ENCODE measurements at places on chromosomes 3 and 15. TPM values are rescaled to one million over a fixed set of nuclear protein-coding genes. Genes with fewer than 3 reads are reported as not detected.

Gene TMEM207
- total RNA-seq = not detected

Gene P2RY13
- total RNA-seq = not detected

Gene FOXB1
- 0.27 TPM for total RNA-seq

Gene CD200R1
- total RNA-seq = 22.9 TPM

Gene LINGO1
- not detected for total RNA-seq

Gene GP5
- total RNA-seq = 11.3 TPM

Gene LIPC
- total RNA-seq = 0.46 TPM

Gene LCTL
- not detected for total RNA-seq

Gene TRAK1
- total RNA-seq = 30.4 TPM

Gene GRK7
- total RNA-seq = 0.27 TPM

Gene CHRNB4
- not detected for total RNA-seq

Gene SETMAR
- total RNA-seq = 12.4 TPM

Gene KBTBD13
- total RNA-seq = not detected

Gene PLSCR1
- total RNA-seq = 16.1 TPM

Gene NXPE3
- total RNA-seq = 39.3 TPM

Gene CHST13
- total RNA-seq = 3.8 TPM

Gene CYFIP1
- 29.1 TPM for total RNA-seq

Gene ACTC1
- total RNA-seq = not detected

Gene RAB6B
- not detected for total RNA-seq

Gene ATP13A5
- total RNA-seq = not detected

Gene FBLN2
- not detected for total RNA-seq

Gene RTP4
- total RNA-seq = 6.0 TPM

Gene CADM2
- not detected for total RNA-seq

Gene ACKR2
- total RNA-seq = 1.1 TPM

Gene RARRES1
- not detected for total RNA-seq

Gene RCCD1
- total RNA-seq = 24.2 TPM

Gene GASK1A
- total RNA-seq = not detected

Gene TM4SF18
- not detected for total RNA-seq

Gene ALDH1A2
- not detected for total RNA-seq

Gene MAP1A
- 2.0 TPM for total RNA-seq

Gene PRKAR2A
- total RNA-seq = 40.3 TPM

Gene MYRIP
- not detected for total RNA-seq

All from naive thymus-derived CD4-positive, alpha-beta T cell (primary cell).